ENCODE measurements at places on chromosomes 5 and 9. TPM values are rescaled to one million over a fixed set of nuclear protein-coding genes. Genes with fewer than 3 reads are reported as not detected.
A peak's percentile ranks its signal among the peaks of the same experiment; 100 is the strongest.

LOX gene
- 52.9 TPM for polyA plus RNA-seq

- DNase-seq = no peak
Measured at GRCh38 chr5:120942596-120943350, 478.7 kb downstream of the PRR16 start.

GRCh38 chr9:92501671-92502393, 19.5 kb upstream of the ASPN start:
- no peak for DNase-seq

SLC46A2 gene
- polyA plus RNA-seq = 0.08 TPM

- no peak for DNase-seq
Measured at GRCh38 chr5:143619040-143619439, 192.9 kb upstream of the HMHB1 start.

DNA sequence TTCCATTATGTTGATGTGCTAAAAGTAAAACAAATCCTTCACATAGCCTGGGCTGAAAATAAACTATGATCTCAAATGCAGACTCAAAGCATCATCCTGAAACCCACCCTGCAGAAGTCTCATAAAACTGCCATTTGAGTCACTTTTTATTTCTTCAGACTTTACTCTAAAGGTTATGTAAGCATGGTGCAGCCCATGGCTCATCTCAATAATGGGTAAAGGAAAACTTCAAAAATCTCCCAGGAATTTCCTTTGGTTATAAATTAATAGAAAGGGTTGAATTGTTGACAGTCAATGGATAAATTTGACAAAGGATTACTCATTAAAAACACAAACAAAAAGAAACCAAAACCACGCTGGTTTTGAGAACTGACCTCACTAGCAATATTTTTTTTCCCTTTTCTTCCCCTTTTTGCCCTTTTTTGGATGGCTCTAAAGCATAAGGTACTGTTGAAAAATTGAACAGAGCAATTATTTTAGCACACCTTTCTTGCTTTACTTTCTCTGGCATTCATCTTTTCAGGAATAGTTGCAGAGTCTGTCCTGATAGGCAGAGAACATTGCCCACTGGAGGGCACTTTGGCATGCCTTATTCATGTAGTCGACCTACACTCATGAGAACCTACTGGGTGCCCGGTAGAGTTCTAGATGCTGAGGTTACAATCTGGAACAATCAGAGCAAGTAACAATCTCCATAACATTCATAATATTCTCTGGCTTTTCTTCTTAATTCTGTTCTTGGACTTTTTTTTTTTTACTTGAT, 191.4 kb downstream of the TMEM167A start:
- DNase-seq = peak; percentile 61

DNA sequence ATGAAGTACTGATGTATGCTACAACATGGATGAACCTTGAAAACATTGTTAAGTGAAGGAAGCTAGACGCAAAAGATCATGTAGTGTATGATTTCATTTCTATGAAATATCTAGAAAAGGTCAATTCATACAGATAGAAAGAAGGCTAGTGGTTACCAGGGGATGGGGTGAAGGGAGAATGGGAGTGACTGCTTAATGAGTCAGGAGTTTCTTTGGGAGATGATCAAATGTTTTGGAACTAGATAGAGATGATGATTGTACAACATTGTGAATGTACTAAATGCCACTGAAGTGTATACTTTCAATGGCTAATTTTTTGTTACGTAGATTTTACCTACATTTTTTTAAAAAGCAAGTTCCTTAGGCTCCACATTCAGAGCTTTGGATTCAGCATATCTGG, 14.9 kb upstream of the DELE1 start:
- no peak for DNase-seq

DNA sequence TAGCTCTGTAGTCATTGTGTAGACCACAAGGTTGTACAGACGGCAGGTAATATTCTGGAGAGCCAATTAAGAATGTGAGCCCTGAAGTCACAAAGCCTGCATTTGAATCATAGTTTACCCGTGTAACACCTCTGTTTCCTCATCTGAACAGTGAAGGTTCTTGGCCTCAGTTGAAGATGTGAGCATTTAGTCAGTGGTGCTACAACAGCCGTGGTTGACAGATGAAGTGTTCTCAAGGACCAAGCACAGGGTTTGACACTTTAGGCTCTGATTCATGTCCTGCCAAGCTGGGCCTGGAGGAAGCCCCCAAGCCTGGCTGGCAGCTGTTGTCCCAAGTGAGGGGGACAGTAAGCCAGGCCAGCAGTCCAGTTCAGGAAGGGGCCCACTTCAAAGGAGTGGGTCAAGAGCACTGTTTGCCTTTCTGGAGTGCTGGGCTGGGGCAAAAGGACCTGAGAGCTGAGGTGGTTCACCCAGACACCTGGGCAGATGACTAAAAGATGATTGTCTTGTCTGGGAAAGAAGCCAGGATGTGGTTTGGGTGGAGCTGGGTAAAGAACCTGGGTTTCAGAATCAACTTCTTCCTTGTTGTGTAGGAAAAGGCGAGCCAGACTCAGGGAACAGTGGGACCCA, 20.7 kb downstream of the FAXDC2 start:
- no peak for DNase-seq

- no peak for DNase-seq
Measured at GRCh38 chr5:170226661-170227060, 6.1 kb upstream of the C5orf58 start.

- DNase-seq = no peak
Measured at GRCh38 chr9:88721495-88722279, 186.7 kb downstream of the NXNL2 start.

OR1L4 gene
- polyA plus RNA-seq = not detected

GLT6D1 gene
- polyA plus RNA-seq = not detected

- no peak for DNase-seq
Measured at GRCh38 chr5:113005454-113005853, 28.9 kb downstream of the DCP2 start.

- no peak for DNase-seq
Measured at GRCh38 chr5:127885176-127885575, 182.0 kb downstream of the CCDC192 start.

CLIC3 gene
- polyA plus RNA-seq = 0.38 TPM

- DNase-seq = no peak
Measured at GRCh38 chr5:145619806-145620310, 215.3 kb downstream of the PRELID2 start.

DNA sequence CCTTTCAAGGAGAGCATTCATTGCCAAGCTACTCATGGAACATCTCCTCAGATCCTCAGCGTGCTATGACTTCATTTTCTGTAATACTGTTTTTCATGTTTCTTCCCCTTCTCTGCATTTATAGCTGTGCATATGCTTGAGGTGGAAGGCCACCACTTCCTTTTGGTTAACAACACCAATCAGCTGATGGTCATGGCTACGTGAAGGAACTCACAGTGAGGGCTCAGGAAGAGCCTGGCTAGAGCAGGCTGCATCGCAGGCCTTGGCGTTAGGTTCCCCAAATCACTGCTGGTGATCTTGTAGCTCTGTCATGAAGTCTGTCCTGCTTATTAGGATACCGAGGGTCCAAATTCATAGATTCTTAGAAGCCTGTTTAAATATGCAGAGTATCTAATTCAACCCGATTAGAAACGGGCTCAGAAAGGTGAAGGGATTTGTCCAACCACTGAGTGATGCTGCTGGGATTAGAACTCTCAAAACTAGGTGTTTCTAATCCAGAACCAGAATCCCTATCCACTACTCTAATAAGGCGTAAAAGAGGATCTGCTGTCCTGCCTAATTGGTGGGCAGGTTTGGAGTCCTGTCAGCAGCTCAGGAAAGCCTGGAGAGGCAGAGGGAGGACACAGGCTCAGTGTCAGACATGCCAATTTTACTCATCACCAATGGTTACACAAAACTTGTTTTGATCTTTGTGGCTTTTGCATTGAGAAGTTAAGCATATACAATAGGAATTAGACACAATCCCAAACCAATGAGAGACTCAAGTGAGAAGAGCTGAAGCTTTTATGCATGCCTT, 7.5 kb downstream of the SYK start:
- DNase-seq = no peak

- peak; percentile 47 for DNase-seq
Measured at GRCh38 chr9:91714020-91714806, 235.8 kb downstream of the ROR2 start.

TLX3 gene
- not detected for polyA plus RNA-seq

ACOT12 gene
- polyA plus RNA-seq = 0.79 TPM

DNA sequence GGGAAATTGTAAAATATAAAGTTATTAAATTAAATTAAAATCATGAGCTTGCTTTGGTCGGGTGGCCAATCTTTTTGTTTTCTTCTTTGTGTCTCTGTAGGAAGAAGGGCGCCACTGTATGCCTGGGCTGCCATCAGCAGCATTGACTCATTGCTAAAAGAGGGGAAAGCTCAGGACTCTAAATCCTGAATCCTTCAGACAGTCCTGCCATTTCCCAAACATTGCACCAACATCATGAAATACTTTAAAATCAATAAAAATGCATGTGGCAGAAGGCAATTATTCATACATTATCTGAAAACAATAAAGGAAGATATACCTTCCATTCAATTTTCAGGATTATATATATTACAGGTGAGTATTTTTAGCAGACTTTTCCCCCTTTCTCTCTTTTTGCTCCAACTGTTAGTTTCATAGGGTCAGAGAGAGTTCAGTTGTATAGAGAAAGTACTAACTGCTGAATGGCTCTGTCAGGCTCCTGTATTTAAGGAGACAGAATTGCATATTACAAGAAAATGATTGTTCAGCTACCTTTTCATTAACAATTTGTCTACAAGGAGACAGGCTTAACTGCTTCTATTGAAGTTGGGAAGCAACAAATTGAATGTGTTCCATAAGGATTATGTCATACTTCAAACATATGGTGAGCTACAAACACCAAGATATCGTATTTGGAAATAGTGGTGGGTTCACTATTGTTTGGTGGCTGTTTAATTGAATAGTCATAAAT, 95.7 kb downstream of the ATPSCKMT start:
- no peak for DNase-seq

FOXE1 gene
- 0.04 TPM for polyA plus RNA-seq

All from right renal cortex interstitium (tissue), 3 donors.